ENCODE measurements at places on chromosomes 4 and X.

- no peak for DNase-seq
These were observed 72.0 kb downstream of the PRPS1 start for GRCh38 chrX:107700317-107700774.

- no peak for DNase-seq
These were observed 185.2 kb upstream of the CTSO start for GRCh38 chr4:156138781-156139280.

GRCh38 chr4:9989918-9990635 is 31.2 kb downstream of the SLC2A9 start:
- peak; percentile 59 for DNase-seq

DNA sequence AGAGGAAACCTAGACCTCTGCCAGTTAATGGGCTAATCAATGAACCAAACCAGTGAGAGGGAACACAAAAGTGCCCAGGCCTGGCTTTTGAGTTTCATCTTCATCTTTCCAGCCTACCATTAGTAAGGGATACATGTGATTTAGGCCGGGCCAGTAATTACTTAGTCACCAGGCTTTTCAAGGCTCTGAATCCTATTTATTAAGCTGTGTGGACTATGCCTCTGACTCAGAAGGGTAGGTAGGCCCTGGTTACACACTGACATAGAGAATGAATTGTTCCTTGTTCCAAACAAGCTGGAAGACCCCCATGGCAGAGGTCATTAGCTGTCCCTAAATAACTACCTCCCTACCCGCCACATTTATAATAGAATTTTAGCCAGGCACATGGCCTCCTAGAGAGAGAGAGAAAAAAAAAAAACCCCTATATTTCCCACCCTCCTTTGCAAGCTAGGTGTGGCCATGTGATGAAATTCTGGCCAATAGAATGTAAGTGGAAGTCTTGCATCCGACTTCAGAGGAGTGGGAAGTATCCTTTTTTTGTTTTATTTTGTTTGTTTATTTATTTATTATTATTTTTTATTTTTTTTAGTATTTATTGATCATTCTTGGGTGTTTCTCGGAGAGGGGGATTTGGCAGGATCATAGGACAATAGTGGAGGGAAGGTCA is 112.3 kb upstream of the BCOR start:
- DNase-seq: no peak

GRCh38 chrX:110346681-110347080 is 12.0 kb upstream of the RTL9 start:
- no peak for DNase-seq

- peak; percentile 84 for DNase-seq
These were observed 250.8 kb downstream of the ARHGAP24 start for GRCh38 chr4:85725721-85726170.

DNA sequence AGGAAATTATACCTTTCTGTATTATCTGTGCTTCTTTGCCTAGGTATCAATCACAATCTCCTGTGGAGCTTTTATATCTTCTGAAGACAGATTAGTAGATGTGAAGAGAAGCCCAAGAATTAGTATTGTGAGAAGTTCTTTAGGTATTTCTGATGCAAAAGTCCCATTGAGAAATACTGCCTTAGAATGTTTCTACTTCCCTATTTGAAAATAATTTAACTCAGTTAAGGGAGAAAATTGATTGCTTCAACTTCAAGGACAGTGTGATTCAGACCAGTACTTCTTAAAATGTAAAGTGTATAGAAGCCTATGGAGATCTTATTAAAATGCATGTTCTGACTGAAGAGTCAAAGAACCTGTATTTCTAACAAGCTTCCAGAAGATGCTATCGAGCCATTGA is 9.0 kb downstream of the EIF1AX start:
- DNase-seq: no peak

GRCh38 chr4:124803026-124803425 is 90.5 kb upstream of the ANKRD50 start:
- no peak for DNase-seq

DNA sequence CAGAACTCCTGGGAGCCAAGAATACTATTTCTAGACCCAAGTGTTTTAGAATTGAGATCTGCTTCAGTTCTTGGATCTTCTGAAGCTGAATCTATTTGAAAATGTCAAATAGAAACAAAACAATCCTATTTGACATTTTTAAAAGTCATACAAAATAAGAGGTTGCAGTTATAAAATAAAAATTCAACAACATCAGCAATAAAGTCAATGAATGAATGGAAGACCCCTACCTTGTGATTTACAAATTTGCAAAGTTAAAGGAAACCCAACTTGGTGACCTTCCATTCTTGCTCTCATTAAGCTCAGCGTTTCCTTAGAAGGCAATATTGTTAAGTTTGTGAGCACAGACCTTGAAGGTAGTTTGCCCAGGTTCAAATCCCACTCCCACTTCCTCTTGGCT is 531.8 kb upstream of the TENM3 start:
- no peak for DNase-seq

GRCh38 chr4:39814403-39815185 is 116.7 kb downstream of the UBE2K start:
- no peak for DNase-seq

DNA sequence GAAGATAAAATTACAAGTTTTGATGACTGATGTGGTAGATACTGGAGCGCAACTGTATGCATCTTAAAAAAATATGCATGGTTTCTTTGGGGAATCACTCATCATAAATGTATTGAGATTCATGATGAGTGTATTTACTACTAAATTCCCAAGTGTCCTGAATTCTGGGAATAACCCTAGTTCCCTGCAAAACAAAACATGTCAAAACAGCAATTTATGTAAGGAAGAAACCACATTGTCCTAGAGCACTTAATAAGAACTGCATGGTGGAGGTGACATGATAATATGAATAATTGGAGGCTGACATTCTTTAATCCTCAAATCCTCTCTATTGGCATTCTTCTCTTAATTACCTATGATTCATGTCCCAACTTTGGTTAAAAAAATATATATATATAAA is 1804.7 kb downstream of the STIM2 start:
- no peak for DNase-seq

GRCh38 chr4:101801958-101802357 is 11.4 kb downstream of the BANK1 start:
- DNase-seq: no peak

- DNase-seq: no peak
These were observed 28.6 kb upstream of the FAM193A start for GRCh38 chr4:2507855-2508254.

GRCh38 chr4:153936121-153936520 is 147.2 kb upstream of the SFRP2 start:
- no peak for DNase-seq
